ENCODE measurements at places on chromosomes 5 and 9. TPM values are rescaled to one million over a fixed set of nuclear protein-coding genes. Genes with fewer than 3 reads are reported as not detected.
A peak's percentile ranks its signal among the peaks of the same experiment; 100 is the strongest.

PHF19 gene
- 25.3 TPM for total RNA-seq

SERF1A gene
- total RNA-seq, result 3.6 TPM

HTR1A gene
- total RNA-seq, result not detected

NR5A1 gene
- not detected for total RNA-seq

CDH9 gene
- total RNA-seq, result not detected

DNA sequence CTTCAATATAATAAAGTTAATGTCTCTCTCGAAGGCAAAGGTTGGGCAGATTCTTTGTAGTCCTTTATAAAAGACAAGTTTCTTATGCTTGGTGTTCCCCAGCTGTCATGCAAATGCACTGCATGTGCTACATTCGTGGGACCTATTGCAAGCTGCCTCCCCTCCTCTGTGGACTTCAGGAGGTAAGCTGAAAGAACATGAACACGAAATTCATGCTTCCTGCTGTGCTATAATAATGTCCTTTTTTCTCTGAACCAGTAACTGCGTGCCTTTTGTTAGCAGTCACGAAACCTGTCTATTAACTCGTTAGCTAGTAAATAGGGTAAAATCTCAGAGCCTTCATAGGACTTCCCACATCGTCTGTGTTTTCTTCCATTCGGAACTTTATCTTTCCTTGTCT lies 363.5 kb downstream of the CDH9 start:
- no peak for ATAC-seq

- no peak for ATAC-seq
Observed at GRCh38 chr9:4066682-4067081, 233.2 kb downstream of the GLIS3 start.

GRCh38 chr5:57577432-57578175 lies 95.0 kb upstream of the ACTBL2 start:
- ATAC-seq, result no peak

DNA sequence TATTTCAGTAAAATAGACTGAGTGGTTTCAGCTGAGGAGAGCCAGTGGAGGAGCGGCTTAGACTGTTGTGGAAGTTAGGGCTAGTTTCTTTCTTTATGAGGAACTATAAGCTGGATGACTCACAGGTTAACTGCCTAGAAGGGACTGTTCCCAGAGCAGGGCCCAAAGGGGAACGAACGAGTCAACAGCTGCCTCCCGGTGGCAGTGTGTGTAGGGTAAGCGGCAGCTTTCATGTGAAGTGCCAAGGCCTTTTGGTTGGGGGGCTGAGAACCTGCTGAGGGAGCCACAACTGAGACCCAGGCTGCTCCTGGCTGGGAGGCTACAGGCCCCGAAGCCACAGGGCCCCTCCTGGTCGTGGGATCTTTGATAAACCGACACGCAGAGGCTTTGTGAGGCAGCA lies 7.0 kb downstream of the SQSTM1 start:
- peak; percentile 86 for ATAC-seq

- peak; percentile 70 for ATAC-seq
Observed at GRCh38 chr5:154118893-154119336, 71.6 kb upstream of the GALNT10 start.

GRCh38 chr5:149152317-149152746 lies 11.0 kb downstream of the ABLIM3 start:
- no peak for ATAC-seq

GRCh38 chr9:20559231-20559890 lies 62.9 kb downstream of the MLLT3 start:
- peak; percentile 51 for ATAC-seq

GRCh38 chr5:96439477-96440184 lies 6.6 kb upstream of the PCSK1 start:
- ATAC-seq, result no peak

GRCh38 chr5:90598293-90598692 lies 39.7 kb downstream of the ADGRV1 start:
- ATAC-seq, result no peak

DNA sequence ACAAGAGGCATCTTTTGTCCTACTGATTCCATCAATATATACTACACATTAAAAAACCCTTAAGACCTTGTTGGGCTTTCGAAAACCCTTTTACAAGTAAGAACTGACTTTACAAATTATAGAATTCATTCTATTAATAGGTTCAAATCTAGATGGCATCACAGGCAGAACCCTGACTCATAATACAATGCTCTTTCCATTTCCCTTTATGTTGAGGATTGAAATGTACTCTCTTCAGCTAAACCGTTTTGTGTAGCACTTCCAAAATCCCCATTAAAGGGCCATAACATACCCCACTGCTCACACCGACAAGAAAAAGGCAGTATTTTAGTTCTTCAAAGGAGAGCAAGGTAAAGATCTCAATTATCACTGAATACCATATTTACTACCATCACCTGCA lies 11.2 kb downstream of the CSNK1A1 start:
- ATAC-seq, result no peak

- no peak for ATAC-seq
Observed at GRCh38 chr5:176190886-176191755, 47.1 kb upstream of the SIMC1 start.

- no peak for ATAC-seq
Observed at GRCh38 chr9:4566806-4567205, 76.5 kb downstream of the SLC1A1 start.

DNA sequence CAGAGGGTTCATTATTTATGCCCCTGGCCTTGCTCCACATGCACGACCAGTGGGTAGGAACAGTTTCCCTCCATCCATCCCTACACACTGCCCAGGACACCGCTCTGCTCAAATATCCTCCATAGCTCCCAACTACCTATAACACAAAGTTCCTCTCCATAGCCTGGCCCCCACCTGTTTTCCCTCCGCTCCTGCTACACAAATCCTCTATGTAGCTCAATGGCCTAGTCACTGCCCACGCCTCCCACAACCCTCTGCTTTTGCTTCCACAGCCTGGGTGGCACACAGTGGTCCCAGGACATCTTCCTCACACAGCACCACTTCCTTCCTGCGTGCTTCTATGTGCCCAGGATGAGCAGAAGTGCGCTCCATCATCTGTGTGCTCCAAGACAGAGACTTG lies 20.4 kb downstream of the REXO4 start:
- ATAC-seq, result no peak

DNA sequence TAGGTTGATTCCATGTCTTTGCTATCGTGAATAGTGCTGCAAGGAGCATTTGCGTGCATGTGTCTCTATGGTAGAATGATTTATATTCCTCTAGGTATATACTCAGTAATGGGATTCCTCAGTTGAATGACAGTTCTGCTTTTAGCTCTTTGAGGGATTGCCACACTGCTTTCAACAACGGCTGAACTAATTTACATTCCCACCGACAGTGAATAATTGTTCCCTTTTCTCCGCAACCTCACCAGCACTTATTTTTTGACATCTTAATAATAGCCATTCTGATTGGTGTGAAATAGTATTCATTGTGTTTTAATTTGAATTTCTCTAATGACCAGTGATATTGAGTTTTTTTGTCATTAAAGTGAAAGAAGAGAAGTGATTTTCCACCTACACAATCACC lies 18.5 kb downstream of the IFNA5 start:
- no peak for ATAC-seq

DNA sequence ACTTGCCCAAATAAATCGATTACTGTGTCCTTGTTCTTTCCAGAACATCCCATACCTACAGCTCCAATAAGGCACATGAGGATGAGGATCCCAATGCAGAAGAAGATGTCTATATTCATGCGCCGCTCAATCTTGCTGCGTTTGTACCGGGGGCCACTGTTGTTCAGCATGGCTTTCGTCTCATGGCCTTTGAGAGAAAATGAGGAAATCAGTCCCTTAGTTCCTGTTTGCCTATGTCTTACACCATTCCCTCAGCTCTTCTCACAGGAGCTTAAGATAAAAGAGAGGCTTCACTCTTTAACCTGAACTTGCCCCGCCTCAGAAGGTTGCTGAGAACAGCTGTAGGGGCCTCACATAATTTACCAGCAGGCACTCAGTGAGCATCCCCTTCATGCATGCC lies 211.6 kb downstream of the ATP10B start:
- ATAC-seq, result no peak

- no peak for ATAC-seq
Observed at GRCh38 chr9:76803762-76804161, 39.5 kb downstream of the PCA3 start.

- no peak for ATAC-seq
Observed at GRCh38 chr9:127654619-127655018, 42.5 kb downstream of the STXBP1 start.

DNA sequence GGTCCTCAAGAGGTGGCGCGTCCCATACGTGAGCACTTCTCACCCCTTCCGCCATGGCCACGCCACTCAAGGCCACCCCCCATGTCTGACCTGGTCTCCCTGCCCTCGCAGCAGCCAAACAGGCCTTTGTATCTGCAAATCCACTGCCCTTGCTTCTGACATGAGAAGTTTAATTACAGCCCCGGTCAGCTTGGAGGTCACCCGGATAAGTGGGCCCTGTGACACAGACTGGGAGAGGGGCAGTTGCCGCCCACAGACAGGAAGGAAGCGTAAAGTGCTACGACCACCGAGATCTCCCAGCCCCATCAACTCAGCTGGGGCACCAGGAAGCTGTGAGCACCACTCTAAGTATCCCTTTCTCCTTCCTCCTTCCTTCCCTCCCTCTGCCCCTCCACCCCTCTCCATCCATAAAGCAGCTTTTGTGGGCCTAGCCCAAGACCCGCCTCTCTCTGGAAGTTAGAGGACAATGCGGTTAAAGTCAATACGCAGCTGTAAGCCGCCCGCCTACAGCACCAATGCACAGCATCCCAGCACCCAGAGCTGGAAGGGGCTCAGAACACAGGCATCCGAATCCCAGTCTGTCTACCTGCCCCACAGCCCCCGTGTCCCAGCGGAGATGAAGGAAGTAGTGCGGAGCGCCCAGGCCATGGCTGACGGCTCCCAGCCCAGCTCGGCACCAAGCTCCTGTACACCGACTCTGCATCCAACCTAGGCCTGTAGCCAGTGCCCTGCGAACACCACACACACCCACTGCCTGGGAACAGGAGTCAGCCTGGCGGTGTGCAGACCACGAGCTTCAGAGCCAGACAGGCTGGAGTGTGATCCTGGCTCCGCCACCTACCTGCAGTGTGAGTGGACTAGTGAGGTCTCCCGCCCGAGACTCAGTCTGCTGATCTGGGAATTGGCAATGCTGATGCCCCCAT lies 44.8 kb upstream of the RNF130 start:
- ATAC-seq, result no peak

GRCh38 chr5:43606351-43606750 lies 3.4 kb downstream of the NNT start:
- no peak for ATAC-seq

- ATAC-seq, result peak; percentile 21
Observed at GRCh38 chr5:139746691-139747582, 48.7 kb upstream of the PSD2 start.

- ATAC-seq, result no peak
Observed at GRCh38 chr9:110659891-110660541, 8.6 kb upstream of the MUSK start.

DNA sequence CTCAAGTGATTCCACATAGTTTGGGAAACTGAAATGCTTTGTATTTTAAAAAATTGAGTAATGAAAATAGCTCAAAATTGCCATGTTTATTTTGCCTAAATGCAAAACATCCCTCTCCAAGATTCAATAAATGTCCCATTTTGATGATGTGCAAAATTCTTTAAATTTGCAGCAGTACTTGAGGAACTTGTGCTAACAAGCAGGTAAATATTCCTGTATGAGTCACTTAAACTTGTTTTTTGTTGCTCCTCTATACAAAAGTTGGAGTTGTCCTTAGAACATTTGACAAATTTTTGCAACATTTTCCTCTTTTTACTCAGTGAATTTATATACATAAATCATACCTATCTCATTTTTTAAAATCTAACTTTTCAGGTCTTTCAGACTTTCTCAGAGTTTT lies 280.2 kb downstream of the CDH12 start:
- ATAC-seq, result no peak
